ENCODE measurements at places on chromosomes 1 and 21.

GRCh38 chr1:235270625-235271024 lies 57.4 kb downstream of the ARID4B start:
- DNase-seq: no peak

GRCh38 chr1:177793900-177794299 lies 176.0 kb downstream of the SEC16B start:
- DNase-seq: no peak

DNA sequence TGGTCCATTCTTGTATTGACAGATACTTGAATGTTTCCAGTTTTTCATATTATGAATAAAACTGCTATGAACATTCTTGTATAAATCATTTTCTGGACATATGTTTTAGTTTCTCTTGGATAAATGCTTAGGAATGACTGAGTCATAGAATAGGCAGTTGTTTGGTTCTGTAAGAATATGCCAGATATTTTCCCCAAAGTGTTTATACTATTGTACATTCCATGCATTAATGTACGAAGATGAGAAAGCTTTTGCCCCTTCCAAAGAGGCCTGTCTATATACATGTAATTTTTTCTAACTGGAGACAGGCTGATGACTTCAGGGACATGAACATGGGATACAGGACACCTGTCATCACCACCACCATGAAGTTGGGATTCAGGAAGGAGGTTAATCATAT lies 11.3 kb downstream of the NBPF3 start:
- DNase-seq: no peak

GRCh38 chr1:194060481-194060880 lies 874.1 kb upstream of the B3GALT2 start:
- no peak for DNase-seq

DNA sequence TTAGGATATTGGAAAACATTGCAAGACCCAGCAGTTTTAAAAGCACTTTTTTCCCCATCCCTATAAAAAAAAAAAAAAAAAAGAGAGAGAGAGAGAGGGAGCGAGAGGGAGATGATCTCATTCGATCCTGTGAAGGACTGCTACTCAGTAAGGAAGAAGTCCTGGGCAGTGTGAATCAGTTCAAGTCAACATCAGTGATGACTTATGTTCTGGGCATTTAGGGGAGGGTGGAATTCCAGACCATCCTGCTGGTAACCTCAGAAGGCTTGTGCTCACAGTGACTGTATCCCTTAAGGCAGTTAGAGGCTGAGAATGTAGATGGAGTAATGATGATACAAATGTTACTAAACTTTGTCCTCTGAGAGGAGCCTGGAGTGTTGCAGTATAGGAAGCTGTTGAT lies 151.4 kb downstream of the TGFB2 start:
- no peak for DNase-seq

- no peak for DNase-seq
These were observed 1.8 kb downstream of the SWT1 start for GRCh38 chr1:185158800-185159199.

DNA sequence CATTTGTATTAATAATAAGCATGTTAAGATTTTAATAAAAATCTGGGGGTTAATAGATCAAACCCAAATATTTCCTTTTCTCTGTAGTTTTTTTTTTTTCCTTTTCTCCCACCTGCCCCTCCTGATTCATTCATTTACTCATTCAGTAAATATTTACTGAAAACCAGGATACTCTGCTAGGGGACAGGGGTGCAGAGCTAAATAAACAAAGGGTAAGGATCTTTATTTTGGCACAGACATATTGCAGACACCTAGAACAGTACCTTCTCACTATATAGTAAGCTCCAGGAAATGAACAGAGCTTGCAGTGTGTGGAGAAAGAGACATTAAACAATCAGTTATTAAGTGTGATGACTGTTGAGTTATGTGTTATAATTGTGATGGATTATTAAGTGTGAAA lies 60.9 kb downstream of the AK5 start:
- no peak for DNase-seq

- no peak for DNase-seq
These were observed 91.2 kb downstream of the APP start for GRCh38 chr21:26079366-26079765.

GRCh38 chr1:61386323-61386722 lies 304.0 kb downstream of the NFIA start:
- no peak for DNase-seq

DNA sequence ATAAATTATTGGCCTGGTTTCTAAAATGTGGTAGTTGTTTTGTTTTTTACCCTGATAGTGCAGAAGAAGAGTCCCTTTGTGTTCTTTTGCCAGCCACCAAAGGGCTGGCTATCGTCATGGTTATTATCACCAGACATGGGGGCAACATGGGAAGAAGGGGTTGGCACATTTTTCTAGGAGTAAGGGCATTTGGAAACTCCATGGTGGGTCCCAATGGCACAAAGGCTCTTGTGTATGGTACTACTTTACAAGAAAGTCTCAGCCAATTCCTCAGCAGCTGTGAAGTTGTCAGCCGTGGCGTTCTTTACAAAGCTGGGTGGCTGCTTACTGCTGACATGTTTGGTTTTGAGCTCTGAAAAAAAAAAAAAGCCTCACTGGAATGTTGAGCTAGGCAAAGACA lies 330.4 kb upstream of the ESRRG start:
- no peak for DNase-seq

DNA sequence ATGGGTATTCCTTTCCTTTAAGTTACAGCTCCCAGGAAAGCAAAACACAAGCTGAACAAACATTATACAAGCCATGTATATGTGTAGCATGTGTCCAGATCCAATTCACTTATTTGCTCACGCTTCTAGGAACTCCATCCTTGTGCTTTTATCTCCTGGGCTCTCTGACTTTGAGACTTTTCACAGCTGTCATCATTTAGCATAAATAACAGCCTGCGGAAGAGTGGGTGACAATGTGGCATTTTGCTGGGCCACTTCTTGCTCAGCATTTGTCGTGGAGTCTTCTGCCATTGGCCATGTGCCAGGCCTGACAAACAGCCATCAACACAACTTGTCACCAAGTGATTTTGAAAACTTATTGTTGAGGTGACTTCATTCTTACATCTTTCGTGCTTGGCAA lies 164.3 kb downstream of the KIF26B start:
- no peak for DNase-seq

DNA sequence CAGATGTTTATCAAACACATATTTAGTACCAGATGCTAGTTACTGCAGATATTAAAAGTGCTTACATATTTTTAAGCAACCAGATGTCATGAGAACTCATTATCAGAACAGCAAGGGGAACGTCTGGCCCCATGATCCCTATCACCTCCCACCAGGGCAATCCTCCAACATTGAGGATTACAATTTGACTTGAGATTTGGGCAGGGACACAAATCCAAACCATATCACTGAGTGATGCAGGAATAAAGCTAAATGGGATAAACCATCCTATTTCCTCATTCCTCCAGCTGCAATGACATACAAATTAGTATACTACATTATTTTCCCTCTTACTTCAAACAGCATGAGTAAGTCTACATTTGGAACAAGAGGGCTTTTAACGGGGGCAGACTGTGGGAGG lies 3.1 kb upstream of the KCNK2 start:
- no peak for DNase-seq

GRCh38 chr1:113714606-113715269 lies 44.5 kb downstream of the PHTF1 start:
- DNase-seq: no peak

DNA sequence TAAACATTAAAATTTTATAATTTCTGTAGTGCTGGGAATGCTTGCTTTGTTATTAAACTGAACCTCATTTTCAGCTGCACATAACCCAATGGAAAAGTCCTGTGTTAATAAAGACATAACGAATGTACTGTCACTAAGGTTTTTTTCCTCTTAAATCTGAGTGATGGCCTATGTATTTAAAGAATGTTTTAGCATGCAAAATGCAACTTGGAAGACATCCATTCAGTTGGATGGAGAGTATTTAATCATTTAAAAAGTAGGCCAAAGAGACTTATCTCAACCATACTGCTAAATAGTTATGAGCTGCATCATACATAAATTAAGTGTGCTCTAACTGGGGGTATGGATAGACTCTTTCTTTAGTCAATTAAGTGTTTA lies 48.5 kb downstream of the RWDD3 start:
- no peak for DNase-seq

DNA sequence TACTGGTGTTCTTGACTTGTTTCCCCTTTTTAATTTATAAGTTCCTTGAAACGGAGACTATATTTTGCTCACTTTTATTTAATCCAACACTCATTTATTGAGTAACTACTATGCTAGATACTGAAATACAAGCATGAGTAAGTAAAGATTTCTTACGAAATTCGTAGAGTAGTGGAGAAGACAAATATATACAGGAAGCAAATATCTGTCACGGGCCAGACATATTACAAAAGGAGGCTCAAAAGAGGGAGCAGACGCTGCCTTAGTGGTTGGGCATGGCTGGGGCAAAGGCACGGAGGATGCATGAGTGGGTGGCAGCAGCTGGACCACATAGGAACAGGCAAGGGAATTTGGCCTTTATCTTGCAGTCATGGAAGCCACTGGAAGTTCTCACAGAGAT lies 6.8 kb downstream of the NCF2 start:
- DNase-seq: no peak

DNA sequence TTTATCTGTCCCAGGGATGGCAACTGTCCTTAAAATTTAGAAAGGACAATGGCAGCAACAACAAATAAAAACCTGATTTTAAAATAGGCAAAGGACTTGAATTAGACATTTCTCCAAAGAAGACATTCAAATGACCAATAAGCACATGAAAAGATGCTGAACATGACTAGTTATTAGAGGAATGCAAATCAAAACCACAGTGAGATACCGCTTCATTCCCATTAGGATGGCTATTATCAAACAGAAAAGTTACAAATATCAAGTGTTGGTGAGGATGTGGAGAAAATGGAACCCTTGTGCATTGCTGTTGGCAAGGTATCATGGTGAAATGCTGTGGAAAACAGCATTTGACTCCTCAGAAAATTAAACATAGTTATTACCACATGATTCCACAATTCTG lies 120.7 kb downstream of the CRB1 start:
- no peak for DNase-seq

DNA sequence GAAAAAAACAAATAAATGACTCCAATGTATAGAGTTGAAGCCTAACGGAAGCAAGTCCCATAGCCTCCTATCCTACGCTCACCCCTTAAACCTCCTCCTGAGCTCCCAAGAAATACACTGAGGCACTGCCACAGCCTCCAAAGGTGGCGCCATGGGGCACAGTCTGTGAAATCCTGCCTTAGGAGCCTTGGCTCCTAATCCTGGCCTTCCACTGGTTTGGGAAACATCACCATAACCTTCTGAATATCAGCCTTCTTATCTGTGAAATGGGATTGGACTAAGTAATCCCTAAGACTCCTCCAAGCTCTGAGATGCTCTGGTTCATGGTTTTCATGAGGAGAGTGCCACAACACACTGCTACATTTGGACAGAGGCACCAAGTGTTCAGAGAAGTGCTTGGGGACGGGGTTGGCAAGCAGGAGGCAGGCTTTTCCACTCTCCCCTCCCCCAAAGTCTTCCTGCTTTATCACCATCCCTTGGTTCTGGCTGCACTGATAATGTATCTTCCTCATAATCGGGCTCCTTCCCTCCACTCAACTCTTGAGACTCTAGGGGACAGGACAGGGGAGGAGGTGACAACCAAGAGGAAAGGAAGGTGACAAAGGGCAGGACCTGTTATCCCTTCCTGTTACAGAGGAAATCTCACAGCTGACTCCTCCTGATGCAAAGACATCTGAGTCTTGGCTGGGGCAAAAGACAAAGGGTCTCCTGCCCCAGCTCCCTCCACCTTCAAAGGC lies 2.7 kb downstream of the SLAMF7 start:
- DNase-seq: no peak

DNA sequence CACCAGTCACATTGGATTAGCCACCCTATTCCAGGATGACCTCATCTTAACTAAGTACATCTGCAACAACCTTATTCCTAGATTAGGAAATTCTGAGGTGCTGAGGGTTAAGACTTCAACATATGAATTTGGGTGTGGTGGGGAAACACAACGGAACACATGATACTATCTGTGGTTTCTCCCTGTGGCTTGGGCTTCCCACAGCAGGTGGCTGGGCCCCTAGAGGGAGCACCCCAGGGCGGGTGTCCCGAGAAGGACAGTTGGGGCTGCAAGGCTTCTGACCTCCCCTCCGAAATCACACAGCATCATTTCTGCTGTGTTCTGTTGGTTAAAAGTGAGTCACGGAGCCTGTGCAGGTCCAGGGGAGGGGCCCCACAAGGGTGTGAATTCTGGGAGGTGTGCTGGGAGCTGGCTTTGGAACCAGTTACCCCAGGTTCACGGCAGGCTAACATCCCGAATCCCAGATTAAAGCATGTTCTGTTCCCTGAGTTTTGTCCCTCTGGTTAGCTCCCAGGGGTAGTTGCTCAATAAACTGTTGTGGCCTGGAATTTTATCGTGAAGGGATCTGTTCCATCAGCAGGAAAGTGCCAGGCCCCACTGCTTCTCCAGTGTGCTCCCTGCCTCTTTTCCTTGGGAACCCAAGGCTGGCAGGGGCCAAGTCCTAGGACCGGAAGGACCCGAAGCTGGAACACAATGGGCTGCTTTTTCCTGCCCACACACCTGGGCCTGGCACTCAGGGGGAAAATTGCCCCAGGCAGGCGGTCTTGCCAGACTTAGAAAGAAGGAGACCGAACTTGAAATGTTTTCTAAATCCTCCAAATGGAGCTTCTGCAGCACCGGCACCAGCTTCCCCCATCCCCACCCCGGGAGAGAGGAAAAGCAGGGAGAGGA lies 154.0 kb upstream of the WNT4 start:
- no peak for DNase-seq

GRCh38 chr1:238653693-238654321 lies 732.6 kb upstream of the CHRM3 start:
- no peak for DNase-seq

GRCh38 chr1:91454136-91454535 lies 46.5 kb upstream of the CDC7 start:
- no peak for DNase-seq

DNA sequence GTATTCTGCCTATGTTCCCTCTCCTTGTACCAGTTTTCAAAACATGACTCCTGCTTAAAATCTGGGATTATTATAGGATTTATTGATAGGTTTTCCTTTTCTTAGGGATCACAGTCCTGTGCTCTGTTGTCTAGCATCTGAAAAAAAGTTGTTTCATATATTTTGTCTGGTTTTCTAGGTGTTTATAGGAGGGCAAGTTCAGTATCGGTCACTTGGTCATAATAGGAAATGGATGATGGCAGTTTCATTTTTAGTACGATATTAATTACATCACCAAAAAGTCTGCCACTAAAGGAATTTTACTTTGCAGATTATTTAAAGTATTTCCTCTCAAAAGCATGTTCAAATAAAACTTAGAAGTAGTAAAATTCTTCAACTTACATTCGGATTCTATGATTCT lies 94.4 kb downstream of the RASAL2 start:
- no peak for DNase-seq

DNA sequence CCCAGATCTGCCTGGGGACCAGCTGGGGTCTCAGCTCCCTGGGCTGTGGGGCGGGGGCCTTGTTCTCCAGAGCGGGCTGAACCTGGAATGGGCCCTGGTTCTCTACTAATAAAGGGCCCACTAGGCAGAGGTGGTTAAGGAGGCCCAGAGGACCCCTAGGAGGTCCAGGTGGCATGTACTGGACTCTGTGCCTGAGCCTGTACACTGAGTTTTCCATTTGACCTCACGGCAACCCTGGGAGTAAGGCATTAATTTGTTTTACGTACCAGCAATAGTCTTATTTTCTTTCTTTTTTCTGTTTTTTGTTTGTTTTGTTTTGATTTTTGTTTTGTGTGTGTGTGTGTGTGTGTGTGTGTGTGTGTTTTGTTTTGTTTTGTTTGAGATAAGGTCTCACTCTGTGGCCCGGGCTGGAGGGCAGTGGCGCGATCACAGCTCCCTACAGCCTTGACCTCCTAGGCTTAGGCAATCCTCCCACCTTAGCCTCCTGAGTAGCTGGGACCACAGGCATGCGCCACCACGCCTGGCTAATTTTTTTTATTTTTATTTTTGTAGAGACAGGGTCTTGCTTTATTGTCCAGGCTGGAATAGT lies 19.6 kb upstream of the FAM131C start:
- no peak for DNase-seq

Data from CD4-positive, alpha-beta T cell treated with Interleukin-17A for 4 hours (primary cell).